ENCODE measurements at places on chromosomes 4 and X.

- no peak for DNase-seq
Measured at GRCh38 chr4:56630876-56631666, 50.0 kb downstream of the HOPX start.

DNA sequence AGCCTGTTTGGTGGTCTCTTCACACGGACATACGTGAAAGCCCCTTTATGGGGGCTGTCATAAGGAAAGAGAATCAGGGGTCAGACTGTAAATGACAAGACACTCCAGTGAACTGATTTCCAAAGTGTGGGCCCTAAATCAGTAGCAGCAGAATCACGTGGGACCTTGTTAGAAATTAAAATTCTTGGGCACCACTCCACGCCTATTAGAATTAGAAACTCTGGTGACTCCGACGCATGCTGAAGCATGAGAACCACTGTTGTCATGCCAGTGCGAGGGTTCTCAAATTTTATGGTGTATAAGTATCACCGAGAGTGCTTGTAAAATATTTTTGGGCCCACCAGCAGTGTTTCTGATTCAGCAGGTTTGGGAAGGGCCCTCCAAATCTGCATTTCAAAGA lies 672.8 kb downstream of the DMD start:
- DNase-seq, result no peak

- DNase-seq, result no peak
Measured at GRCh38 chr4:182089326-182089725, 153.9 kb upstream of the TENM3 start.

GRCh38 chrX:47218920-47219815 lies 687 bp downstream of the CDK16 start:
- no peak for DNase-seq
